ENCODE measurements at places on chromosomes 4 and X. TPM values are rescaled to one million over a fixed set of nuclear protein-coding genes. Genes with fewer than 3 reads are reported as not detected.

STOX2 gene
- not detected for polyA plus RNA-seq

ADAM29 gene
- 0.59 TPM for polyA plus RNA-seq

FAM53A gene
- polyA plus RNA-seq: 1.5 TPM

CTAG2 gene
- polyA plus RNA-seq: not detected

FOXP3 gene
- 0.09 TPM for polyA plus RNA-seq

ITM2A gene
- 59.0 TPM for polyA plus RNA-seq

ASB5 gene
- polyA plus RNA-seq: not detected

Data from IgD-negative memory B cell (primary cell).